ENCODE measurements at places on chromosomes 6 and 20.

GRCh38 chr20:20207872-20208271, 155.5 kb downstream of the CFAP61 start:
- DNase-seq: no peak

GRCh38 chr6:134021396-134022122, 30.9 kb downstream of the SLC2A12 start:
- DNase-seq: no peak

- DNase-seq: no peak
These were observed 7.2 kb downstream of the NHSL1 start for GRCh38 chr6:138492113-138492512.

GRCh38 chr6:11183761-11184362, 48.6 kb downstream of the NEDD9 start:
- no peak for DNase-seq

- DNase-seq: no peak
These were observed 753.9 kb downstream of the COL12A1 start for GRCh38 chr6:74451953-74452352.

DNA sequence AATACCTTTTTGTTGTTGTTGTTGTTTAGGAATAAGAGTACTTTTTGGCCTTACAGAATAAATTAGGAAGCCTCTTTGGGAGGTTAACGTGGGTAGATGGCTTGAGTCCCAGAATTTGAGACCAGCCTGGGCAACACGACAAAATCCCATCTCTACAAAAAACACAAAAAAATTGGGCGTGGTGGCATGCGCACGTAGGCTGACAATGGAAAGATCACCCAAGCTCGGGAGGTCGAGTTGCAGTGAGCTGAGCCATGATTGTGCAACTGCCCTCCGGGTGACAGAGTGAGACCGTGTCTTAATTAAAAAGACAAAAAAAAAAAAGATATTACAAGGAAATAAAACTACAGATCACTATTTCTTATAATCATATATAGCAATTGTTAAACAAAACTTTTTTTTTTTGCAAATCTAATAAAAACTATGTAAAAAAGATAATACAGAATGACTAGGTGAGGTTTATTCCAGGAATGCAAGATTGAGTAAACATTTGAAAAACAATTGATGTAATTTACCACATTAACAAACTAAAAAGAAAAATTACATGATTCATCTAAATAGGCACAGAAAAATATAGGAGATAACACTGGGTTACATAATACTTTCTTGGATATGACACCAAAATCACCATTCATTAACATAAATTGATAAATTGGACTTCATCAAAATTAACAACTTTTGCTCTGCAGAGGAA, 43.6 kb upstream of the ASCC3 start:
- DNase-seq: no peak

DNA sequence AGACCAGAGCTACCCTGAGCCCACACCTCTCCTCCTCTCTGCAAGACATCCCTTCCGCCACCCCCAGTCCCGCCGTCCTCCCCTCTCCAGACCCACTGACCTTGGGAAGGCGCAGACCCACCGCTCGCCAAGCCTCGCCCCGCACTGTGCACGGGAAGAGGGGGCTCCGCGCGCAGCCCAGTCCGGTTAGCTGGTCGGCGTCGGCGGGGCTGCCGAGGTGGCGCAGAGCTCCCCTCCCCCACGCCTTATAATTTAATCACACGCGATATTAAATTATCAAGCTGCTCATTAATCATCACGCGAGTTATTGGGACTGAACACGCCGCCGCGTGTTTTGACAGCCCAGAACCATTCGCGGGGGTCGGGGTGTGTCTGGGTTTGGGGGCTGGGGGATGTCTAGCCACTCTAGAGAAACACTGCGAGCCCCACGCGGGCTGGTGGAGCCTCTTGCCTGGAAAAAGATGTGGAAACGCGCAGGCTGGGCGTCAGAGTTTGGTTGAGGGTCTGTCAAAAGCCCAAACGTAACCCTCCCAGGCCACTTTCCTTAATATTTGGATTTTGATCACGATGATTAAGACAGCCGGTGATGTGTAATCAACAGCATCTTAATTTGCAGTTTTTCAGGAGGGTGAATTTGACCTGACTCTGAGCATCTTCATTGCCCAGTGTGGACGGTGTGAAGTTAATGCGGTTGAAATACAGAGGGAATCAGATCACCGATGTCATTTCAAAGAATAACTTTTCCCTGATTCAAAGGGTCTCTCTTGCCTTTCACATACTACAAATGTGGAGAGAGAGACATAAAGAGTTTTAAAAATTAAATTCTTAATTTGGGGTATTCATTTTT, at the start of gene LINC00237:
Gene LINC00237, minus strand, starts transcription at position 188 of the 847 bp plus-strand sequence.
- DNase-seq: no peak

- no peak for DNase-seq
These were observed 98.6 kb upstream of the PCSK2 start for GRCh38 chr20:17128206-17128605.

DNA sequence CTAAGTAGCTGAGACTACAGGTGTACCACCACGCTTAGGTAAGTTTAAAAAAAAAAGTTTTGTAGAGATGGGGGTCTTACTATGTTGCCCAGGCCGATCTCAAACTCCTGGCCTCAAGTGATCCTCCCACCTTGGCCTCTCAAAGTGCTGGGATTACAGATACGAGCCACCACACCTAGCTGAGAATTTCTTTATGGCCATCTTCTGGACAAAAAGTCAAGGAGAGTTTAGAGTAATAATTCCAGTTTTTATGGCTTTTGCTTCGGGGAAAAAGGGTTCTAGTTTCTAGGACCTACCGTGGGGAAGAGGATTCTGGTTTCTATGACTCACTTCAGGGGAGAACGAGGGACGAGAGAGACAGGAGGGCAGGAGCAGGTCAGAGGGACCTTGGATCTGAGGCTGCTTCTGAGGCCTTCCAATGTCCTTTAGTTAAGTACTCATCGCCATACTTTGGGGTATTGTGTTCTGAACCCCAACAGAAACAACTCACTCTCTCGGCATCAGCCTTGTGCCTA, 69.3 kb upstream of the IER3 start:
- DNase-seq: no peak

DNA sequence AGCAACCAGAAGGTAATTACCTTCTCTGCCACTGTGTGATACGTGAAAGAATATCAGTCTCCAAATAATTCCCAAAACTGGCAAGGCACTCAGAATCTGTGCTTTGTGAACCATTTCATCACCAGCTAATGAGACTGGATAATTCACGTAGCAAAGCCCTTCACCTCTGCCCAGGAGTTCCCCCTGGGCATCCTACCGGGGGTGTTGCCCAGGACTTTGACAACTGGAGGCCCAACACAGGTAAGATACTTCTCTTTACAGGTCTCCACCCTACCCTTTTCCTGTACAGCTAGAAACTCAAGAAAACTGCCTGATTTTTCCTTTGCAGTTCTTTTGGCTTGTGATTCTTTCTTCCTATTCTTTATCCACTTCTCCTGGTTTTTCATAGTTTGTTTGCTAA, 2.7 kb upstream of the CD24 start:
- DNase-seq: no peak

GRCh38 chr6:141398949-141399348, 733.8 kb upstream of the GJE1 start:
- no peak for DNase-seq
